Activated CD4-positive, CD25-positive, alpha-beta regulatory T cell treated with anti-CD3 and anti-CD28 coated beads, Interleukin-2, amount 50 U/mL, for 24 hours (primary cell): ENCODE measurements at places on chromosomes 7 and 10.

- ATAC-seq = no peak
These were observed 107.7 kb upstream of the EEPD1 start for GRCh38 chr7:36045326-36045725.

- no peak for ATAC-seq
These were observed 64.0 kb downstream of the PRR15 start for GRCh38 chr7:29627631-29628030.

DNA sequence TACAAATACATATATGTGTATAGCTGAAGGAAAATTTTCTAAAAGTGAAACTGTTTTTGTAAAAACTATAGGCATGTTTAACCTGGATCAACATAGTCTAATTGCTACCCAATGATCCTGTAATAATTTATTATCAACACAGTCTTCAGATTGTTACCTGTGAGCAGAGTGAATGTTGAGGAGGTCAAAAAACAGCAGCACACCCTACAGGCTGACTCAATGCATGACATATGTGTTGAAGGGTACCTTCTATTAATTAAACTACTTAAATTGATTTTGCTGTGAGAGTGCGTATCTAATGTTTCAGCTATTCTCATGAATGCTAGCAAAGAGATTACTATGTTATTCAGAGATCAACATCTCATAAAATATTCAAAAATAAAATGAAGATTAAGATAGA lies 411.4 kb downstream of the TNS3 start:
- no peak for ATAC-seq

GRCh38 chr7:118298771-118299170 lies 74.3 kb downstream of the ANKRD7 start:
- ATAC-seq = no peak

DNA sequence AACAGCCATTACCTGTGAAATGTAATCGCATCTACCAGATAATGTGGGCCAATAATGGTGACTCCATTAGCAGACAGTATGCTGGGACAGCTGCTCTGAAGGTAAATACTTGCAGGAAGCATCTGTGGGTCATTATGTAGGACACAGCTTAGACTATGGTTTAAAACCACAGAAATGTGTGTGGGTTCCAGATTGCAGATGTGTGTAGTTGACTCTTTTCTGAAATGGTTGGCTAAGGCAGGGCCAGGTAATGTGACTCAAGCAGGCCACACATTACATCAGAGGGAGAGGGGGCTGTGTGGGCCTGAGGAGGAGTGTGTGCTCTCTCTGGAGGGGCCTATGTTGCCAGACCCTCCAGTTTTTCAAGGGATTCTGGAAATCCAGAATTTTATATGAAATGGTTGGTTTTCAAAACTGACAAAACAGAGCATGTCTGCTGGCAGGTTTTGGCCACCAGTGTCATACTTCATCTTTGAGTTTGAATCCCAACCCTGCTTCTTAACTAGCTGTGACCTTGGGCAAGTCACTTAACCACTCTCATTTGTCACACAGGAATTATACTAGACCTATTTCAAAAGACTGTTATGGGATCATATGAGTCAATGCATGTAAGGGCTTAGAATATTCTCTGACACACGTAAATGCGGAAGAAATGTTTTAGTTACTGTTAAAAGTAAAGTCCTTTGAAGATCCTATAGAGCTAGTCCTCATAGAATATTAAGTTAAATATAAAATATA lies 64.5 kb downstream of the MCMBP start:
- ATAC-seq = peak; percentile 78

- ATAC-seq = no peak
These were observed 51.8 kb downstream of the GSDME start for GRCh38 chr7:24705461-24705954.

GRCh38 chr10:86960863-86961434 lies 2.5 kb downstream of the SNCG start:
- ATAC-seq = no peak

DNA sequence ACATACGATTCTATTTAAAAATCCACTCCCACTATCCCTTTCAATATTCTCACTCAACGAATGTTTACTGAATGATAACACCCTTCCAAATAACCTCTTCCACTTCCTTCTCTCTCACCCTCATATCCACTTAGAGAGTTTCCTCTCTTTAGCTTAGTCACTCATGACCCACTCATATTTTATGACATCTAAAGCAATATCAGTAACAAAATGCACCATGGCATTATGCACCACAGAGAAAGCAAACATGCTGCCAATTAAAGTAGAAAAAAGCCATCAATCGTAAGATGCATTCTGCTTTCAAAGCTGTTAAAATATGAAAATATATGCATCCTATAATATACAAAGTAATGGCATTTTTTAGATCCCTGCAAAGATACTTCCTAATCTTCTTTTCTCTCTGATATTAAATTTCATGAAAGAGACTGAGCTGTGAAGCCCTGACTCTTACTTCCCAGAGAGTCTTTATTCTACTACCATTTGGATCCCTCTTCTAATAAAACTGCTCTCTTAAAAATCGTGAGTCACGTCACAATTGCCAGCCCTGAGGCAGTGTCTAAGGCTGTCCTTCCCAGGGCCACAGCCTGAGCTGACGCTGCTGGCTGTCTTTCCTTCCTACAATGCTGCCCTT lies 283.0 kb upstream of the KLF6 start:
- peak; percentile 36 for ATAC-seq

GRCh38 chr7:155648752-155649339 lies 4.4 kb downstream of the RBM33 start:
- no peak for ATAC-seq

- no peak for ATAC-seq
These were observed 26.9 kb upstream of the TRIM56 start for GRCh38 chr7:101058355-101058754.

DNA sequence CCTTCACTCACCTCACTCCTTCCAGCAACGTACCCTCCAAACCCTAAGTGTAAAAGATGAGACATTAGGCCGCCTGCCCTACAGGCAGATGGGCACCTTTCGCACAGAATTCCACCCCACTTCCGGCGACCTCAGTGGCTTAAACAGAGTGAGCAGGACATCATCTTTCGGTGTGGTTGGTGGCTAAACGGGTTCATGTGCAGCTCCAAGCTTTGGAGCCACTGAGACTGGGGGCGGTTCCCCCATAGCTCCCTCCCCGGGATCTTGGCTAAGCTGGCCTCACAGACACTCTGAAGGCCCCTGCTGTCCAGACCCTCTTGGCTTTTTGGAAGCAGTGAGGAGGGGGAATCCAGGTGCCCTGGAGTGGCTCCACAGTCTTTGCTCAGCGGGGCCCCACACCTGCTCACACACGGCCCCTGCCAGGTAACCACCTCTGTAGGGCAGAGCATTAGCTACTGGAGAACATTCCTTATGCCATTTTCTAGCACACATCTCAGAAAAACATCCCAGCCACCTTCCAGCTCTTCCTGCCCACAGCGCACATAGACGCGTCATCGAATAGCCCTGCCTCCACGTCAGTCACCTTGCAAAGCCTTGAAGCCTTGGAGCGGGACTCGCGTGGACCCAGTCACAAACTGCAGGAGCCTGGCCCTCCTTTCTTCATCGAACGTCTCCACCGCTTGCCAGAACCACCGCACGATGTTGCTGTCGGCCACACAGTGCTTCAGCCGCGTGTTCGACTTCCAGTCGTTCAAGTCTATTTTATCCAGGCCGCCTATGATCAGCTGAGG lies 108.8 kb downstream of the SMURF1 start:
- no peak for ATAC-seq

DNA sequence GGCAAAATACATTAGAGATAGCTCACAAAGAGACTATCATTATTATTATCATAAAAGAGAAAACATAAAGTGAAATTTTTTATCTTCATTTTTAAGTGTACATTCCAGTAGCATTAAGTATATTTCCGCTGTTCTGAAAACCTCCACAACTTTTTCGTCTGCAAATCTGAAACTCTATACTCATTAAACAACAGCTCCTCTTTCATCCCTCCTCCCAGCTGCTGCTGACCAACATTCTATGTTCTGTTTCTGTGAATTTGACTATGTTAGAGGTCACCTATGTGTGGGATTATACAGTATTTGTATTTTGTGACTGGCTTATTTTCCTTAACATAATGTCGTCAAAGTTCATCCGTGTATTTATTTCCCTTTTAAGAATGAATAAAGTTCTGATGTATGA lies 429.3 kb upstream of the TPK1 start:
- ATAC-seq = no peak

DNA sequence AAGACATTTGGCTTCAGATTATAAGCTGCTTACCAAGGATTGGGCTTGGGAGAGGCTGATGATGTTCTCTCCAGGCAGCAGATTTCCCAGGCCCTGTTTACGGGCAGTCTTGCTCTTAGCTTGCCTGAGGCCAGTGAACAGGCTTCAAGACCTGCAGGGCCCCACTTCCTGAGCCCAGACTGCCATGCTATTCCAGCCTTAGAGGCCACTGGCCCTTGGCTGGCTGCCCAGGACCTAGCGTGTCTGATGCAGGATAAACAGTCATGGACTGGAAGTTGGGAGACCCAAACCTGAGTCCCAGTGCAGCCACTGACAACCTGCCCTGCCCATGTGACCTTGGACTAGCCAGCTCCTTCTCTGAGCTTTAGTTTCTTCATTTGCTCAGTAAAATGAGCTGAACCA lies 2.9 kb downstream of the PRXL2A start:
- no peak for ATAC-seq

DNA sequence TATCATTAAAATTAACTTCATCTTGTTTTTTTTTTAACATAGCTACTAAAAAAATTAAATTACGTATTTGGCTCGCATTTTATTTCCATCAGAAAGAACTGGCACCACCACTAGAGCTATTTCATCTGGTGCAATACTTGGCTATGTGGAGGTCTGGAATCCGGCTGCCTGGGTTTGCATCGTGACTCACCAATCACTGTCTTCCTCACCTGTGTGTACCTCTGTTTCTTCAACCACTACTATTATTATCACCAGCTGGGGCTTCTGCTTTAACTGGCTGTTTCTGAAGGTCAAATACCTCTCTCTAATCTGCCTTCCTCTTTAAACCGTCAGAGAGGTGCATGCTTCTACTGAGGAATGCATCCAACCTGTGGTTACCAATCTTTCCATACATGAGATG lies 6.5 kb downstream of the WDR91 start:
- no peak for ATAC-seq

- ATAC-seq = no peak
These were observed 16.0 kb downstream of the MXI1 start for GRCh38 chr10:110223298-110223925.

DNA sequence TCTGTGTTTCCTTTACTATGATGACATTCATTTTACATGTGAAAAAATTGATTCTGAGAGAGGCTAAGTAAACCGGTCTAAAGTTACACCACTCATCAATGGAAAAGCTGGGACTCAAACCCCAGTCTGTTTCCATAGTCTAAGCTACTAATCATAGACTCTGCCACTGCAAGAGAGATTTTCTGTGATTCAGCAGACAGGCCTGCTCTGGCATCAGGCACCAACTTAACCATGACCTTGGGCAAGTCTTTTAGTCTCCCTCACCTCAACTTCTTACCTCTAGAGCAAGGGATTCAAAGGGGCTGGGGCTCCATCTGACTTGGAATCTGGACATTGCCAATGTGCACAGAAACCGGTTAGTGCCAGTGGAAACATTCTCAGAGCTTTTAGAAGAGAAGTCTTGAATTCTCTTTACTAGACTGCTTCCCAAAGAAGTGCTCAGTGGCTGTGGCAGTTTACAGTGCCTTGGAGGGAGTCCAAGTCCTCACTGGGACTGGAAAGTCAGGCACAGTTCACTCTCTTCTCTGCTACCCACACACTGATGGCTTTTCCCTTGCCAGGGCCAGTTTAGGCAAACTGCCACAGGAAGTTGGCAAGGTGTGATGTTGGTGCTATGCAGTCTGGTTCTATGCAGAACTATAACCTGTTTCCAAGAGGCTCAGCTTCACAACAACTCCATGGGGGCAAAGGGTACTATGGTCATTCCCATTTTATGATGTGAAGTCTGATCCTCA lies 4.5 kb upstream of the BLNK start:
- no peak for ATAC-seq

DNA sequence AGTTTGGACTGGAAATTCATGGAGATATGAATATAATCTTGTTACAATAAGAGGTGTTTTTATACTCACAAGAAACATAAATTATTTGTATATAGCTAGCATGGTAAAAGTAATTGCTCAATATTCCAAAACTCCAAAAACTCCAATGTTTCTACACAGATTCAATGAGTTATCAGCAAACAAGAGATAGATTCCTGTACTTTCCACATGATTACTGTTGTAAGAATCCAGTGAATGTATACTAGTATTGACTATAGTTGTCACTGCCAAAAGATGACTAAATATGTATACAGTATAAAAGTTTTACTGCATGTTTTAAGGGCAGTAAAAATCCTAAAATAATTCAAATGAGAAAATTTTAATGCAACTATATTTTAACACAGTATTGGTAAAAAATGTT lies 10.7 kb downstream of the ATOH7 start:
- ATAC-seq = no peak

DNA sequence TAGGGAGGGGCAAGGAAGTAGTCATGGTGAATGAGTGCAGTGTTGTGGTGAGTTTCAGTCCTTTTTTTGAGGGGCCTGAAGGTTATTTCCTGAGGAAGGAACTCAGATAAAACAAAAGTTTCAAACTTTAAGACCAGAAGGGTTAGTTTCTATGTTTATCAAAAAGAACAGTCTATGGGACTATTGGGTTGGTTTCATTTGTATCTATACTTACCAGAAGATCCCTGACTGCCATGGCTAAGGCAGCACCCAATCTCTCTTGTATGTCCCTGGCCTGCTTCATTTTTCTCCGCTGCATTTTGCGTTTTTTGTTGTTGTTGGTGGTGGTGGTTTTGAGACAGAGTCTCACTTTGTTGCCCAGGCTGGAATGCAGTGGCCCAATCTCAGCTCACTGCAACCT lies 19.3 kb upstream of the GAD2 start:
- no peak for ATAC-seq

DNA sequence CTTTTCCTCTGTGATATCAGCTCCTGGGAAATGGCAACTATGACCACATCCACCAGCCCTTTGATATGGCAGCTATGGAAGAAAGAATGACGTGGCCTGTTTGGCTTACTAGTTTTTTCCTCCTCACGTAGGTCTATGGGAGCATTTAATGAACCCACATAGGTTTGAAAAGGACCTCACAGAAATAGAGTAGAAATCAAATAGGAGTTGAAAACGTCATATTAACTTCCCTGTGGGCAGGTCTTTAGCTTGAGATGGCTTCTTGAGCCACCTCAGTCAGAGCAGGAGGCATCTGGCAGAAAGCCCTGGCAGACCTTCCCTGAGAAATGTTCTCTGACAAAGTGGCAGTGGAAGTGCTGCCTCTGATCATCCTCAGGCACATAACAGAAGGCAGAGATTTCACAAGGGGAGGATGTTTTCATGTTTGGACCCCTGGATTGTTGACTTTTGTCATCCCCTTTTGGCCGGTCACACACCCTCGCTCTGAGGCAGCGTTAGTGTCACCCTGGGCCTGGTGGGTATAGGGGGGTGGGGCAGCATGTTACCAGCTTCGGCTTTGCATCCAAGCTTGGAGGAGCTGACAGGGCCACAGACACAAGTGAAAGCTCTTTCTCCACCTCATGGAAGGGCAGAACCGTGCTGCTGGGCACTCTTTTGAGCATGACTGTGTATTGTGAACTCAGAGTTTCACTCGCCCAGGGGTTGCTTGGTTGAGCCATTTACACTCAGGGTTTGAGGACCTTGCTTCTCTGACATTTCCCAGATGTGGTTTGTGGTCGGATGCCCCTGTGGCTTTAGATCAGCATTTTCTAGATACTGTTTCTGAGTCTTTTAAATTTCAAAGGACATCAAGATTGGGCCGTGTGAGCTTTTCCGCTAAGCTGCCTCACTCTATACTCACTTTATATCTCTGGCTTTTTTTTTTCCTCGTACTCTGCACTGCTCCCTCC lies 184.2 kb downstream of the STK31 start:
- no peak for ATAC-seq
